Stimulated activated CD8-positive, alpha-beta memory T cell treated with anti-CD3 and anti-CD28 coated beads, Interleukin-4, amount 100 ng/mL, for 4 hours (primary cell): ENCODE measurements at places on chromosomes 12 and 14.

GRCh38 chr12:4293966-4294505 lies 20.5 kb downstream of the CCND2 start:
- DNase-seq: no peak

GRCh38 chr12:16530268-16530850 lies 75.6 kb downstream of the LMO3 start:
- DNase-seq: no peak

DNA sequence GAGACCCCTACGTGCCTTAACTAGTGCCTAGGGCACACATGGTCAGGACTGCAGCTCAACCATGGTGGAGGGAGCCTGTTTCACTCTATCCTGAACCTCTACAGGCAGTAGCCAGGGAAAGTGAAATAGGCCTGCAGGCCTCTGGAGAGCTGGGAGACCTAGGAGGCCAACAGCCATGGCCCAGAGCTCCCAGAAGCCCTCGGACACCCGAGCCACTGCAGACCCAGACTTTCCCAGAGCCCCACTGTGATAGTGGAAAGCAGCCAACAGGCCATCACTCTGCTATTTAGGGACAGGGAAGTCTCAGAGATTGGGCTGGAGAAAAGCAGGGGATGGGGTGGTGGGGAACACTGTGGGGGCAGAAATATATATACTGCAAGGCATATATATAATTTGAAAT lies 56.5 kb upstream of the ZFP36L1 start:
- no peak for DNase-seq

- DNase-seq: no peak
These were observed 7.9 kb upstream of the FBRSL1 start for GRCh38 chr12:132481771-132482745.

DNA sequence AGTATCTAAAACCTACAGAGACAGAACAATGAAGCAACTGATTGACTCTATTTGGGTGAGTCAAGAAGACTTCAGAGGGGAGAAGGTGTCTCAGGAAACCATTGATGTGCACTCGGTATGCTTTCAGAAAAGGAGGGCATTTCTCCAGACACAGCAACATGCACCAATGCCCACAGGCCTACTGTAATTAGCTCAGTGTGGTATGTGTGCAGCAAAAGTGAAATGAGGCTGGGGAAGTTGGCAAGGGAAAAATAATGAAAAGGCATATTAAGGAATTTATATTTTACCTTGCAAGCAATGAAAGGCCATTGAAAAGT lies 158.4 kb upstream of the GRIP1 start:
- DNase-seq: no peak

DNA sequence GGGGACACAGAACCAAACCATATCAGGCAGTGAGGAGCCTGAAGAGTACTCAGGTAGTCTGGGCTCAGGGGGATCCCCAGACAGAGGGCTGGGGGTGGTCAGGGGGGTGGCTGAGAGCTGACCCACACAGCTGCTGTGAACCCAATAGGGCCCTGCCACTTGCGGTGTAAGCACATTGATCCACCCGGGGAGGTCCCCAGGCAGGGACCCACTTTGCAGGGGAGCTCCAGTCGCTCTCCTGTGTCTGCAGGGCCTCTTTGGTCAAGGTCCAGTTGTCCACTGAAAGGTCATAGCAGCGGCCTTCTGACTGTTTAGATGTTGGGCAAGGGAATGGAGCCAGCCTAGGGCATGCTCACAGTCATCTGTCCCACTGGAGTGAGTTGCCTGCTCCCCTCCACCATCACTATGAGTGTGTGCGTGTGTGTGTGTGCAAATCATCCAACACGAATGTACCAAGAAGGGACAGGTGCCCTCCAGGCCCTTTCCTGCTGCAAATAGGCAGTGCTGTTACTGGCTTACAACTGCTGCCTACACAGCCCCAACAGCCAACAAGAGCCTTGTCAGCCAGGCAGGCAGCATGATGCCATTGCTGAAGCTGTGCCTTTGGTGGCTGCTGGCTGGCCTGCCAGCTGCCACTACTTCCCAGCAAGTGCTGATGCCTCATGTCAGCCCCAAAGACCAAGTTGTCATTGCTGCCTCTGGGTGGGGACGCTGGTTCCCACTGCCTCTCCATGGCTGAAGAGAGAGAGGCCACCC lies 71.3 kb downstream of the TSPAN11 start:
- DNase-seq: no peak

DNA sequence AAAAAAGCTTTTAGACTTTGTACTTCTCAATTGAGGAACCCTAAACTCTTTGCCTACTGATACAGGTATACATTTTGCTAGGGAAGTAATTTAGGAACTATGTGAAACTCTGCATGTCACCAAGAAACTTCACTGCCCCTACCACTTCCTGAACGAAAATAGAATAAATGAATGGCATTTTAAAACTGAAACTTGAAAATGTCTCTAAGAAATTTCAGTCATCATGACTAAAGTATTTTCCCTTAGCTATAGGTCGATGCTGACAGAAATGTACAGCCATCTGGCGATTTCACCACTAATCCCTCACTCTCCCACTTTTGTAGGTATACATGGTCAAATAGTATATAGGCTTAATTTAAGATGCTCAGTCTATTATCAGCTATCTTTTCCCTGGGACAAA lies 194.9 kb upstream of the SYT10 start:
- DNase-seq: no peak

GRCh38 chr12:104049903-104050356 lies at the start of gene GLT8D2:
GLT8D2 (minus strand) TSS chr12:104050187; CDS start chr12:104019648, 30,539 bp downstream.
- no peak for DNase-seq

- DNase-seq: no peak
These were observed 241.2 kb upstream of the G2E3 start for GRCh38 chr14:30317729-30318128.
